ENCODE measurements at places on chromosomes 4 and X.

DNA sequence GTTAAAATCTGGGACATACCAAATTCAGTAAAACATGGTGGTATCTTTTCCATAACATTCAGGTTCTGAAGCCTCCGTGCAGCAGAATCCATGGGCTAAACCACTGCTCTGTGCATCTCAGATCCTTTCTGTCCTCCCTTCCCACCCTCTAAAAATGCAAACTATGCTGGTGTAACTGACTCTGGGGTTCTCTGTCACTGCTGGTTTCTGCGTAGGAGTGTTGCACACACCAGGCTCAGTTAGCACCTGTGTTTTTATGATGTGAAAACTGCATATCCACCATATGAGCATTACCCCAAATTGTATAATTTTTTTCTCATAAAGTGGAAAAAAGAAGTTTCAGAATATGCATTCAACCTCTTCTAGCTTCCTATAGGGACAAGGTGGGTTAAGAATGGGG lies 22.4 kb upstream of the IL21 start:
- no peak for DNase-seq

GRCh38 chr4:54400802-54401201 lies 171.7 kb downstream of the PDGFRA start:
- no peak for DNase-seq

GRCh38 chr4:87835743-87836142 lies 3.0 kb downstream of the MEPE start:
- no peak for DNase-seq

- no peak for DNase-seq
Measured at GRCh38 chrX:19347916-19348315, 4.2 kb downstream of the PDHA1 start.

GRCh38 chr4:112348488-112349158 lies 51.5 kb downstream of the ALPK1 start:
- no peak for DNase-seq

DNA sequence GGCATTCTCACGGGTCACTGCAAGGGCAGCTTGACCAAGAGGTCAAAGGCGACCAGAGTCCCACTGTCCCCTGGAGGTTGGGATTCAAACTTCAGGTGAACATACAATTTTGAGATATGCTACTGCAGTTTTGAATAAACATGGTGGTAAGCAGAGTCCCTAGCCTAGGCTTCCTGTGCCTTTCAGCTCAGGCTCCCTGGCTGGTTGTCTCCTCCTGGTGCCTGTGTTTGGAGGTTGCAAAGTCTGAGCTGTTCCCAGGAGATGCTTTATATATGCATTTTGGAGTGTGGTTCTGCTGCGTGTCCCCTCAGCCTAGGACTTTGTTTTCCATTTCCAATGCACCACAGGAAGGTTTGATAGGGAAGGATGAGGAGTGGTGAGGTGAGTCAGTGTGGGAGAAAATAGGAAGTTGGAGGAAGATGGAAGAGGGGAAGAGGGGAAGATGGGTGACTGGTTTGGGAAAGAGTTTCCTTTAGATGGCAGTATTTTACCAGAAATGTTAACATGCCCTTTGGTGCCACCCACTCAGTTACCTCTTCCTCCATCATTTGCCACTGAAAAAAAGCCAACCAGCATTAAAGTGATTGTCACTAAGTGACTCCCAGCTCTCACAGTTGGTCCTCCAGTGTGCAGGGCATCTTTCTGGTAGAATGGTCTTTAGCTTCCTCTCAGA lies 211.7 kb upstream of the AGTR2 start:
- DNase-seq, result no peak

DNA sequence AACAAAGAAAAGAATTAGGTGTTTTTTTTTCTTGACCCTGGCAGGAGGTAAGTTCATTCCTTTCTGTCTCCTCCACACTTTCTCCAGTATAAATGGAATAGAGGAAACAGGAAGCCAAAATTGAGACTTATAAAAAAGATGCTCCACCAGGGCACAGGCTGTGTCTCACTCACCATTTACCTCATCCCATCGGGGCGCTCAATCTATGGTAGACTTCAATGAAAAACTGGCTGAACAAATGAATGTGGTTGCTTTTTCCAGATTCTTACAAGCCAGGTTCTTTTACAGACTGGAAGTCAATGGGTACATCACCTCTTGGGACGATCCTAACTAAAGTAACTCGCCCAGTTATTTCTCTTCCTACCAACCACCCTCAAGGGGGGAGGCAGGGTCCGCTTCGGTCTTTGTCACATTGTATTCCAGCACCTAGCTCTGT lies 685 bp downstream of the COMMD8 start:
- DNase-seq, result no peak

- DNase-seq, result no peak
Measured at GRCh38 chrX:45697591-45697990, 496.9 kb upstream of the DIPK2B start.

DNA sequence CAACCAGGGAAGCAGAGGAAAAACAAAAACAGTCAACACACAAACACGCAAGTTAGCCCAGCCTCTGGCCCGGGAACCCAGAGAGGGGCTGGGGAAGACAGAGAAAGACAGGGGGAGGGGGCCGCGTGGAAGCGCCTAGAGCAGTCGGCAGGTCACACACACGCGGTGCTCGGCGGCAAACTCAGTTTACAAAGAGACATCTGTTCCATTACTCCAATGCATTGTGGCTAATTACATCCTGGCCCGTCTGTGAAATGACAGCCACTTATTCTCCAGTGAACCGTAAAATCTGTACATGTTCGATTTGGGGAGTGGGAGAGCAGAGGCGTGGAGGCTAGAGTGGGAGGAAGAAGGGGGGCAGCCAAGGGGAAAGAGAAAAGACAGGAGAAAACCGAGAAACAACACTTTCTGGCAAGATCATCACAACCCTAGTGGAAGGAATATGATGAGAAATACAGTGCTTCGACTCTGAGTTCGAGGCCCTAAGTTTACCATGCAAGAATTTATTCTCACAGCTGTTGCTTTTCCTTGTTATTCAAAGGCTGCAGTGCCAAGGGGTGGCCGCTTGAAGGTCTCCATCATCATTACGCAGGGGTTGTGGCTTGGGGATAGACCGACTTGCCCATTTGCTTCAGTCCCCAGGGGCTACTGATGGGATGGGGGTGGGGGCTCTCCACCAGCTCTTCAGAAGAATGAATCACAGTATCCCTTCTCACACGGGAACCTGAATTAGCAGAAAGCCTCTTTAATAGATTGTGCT lies 167.7 kb downstream of the MGST2 start:
- no peak for DNase-seq

DNA sequence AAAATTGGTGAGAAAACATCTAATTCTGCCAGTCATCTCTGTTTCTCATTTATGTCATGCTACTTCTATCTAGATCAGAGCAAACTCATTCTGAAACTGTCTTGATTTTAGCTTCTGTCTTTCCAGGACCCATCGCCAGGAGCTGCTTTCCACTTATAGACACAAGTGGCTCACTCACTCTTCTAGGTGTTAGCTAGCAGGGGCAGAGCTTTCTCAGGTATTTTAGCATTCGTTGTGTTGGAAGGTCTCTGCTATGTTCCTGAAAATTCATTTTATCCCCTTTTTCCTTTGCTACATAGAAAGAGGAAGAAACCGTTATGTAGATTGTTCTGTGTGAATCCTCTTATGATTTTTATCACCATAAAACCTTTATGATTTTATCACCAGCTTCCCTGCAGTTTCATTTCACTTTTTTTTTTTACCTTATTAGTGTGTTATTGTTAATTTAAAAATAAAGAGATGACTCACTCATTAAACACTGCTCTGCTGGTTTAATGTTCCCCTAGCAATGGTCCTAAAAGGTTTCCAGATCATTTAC lies 246.6 kb upstream of the AADAT start:
- DNase-seq, result no peak

DNA sequence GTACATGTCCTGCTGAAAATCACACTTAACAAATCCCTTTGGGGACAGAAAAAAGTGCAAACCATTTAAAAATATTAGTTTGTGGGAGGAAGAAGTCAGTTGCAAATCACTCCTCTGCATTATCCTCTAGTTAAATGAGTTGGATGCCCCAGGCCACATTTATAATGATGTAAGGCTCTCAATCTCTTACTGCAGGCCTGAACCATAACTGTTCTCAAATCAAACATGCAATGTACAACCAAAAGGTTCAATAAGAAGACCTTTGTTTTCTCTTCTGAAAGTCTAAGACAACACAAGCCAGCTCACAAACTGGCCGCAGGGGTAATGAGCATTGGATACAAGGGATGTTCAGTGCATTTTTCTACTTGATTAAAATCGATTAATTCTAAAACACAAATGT lies 39.7 kb downstream of the IGFBP7 start:
- DNase-seq, result no peak

- no peak for DNase-seq
Measured at GRCh38 chr4:42302348-42302747, 94.9 kb upstream of the SHISA3 start.

DNA sequence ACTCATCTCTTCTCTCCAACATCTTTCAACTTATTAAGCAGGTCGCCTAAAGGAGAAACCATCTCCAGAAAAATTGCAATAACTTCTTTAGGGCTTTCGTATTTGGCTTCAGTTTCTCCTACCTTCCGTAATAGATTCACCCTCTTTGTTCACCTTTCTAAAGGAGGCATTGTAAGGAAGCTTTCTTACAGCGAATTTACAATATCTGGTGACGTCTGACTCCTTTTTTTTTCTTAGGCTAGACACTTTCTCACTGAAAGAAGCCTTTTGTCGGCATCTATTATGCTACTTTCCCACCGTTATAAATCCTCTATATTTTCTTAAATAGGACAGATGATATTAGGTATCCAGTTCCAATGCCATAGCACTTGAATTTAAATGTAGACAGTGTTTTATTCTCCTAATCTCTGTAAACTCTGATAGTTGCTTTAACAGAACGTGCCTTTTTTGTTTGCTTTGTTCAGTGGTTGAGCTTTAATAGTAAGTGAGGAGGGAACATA lies 302.4 kb downstream of the IL1RAPL1 start:
- DNase-seq, result no peak

DNA sequence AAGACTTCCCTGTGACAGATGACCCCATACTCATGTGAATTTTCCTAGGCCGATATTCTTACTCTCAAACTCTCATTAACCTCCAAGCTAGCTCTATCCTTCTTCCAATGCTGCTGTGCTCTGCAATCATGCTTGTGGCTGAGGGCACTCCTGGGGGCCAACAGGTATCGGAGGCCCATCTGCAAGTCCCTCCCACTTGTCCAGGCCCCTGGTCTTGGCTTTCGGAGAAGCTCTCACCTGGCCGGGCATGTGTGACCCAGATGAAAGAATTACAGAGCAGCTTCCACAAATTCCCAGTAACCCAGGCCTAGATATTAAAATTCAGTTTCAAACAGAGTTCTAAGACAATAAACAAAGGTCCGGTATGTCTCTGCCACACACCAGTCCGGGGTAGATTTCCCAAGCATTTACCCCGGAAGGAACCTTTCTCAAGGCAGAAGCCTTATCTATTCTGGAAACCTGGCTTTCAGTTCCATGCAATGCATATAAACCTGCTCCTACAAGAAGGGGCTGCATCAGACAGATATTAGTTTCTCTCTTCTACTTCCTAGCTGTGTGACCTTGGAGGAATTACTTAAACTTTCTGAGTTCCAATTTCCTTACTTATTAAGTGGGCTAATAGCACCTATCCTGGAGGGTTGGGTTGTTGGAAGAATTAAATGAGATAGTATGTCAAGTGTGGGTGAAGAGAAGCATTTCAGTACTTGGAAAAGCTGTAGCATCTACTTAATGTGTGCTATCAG lies 270.8 kb downstream of the PTTG2 start:
- no peak for DNase-seq

GRCh38 chrX:131907488-131908314 lies 115.4 kb upstream of the STK26 start:
- no peak for DNase-seq

DNA sequence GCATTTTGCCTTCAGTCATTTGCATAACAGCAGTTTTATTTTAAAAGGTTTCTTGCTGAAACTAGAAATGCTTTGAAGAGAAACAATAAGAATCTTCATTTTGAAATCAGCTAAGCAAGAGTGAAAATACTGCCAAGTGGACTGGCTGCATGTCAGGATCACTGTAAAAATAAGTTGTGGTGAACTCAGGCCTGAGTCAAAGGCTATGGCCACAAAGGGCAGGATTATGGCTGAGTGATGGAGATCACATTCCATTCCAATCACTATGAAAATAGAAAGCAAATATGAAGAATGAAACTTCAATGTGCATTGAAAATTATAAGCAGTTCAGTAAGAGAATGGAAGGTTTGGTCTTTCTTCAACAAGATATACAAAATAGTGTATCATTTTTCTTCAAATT lies 224.5 kb downstream of the PCDH18 start:
- DNase-seq, result no peak

GRCh38 chrX:75673468-75673867 lies 111.6 kb downstream of the MAGEE2 start:
- DNase-seq, result no peak

- DNase-seq, result no peak
Measured at GRCh38 chrX:131970347-131970746, 52.8 kb upstream of the STK26 start.

- DNase-seq, result no peak
Measured at GRCh38 chr4:102610007-102610406, 108.8 kb downstream of the NFKB1 start.

DNA sequence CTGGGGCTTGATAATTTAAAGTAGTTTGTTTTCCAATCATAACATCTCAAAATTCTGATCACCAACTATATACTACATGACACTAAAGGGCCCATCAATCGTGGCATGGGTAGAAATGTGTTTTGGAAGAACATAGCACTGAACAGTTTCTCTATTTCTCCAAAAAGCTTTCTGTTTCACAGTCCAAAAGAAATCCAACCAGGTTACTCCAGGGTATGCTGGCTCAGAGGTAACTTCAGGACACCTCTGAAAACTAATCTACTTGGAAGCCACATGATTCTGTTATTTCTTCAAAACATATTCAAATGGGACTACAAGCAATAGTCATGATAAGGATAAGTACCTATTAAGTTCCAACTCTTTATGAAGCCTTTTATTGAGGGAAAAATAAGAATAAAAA lies 8.3 kb downstream of the PHKA1 start:
- DNase-seq, result no peak

DNA sequence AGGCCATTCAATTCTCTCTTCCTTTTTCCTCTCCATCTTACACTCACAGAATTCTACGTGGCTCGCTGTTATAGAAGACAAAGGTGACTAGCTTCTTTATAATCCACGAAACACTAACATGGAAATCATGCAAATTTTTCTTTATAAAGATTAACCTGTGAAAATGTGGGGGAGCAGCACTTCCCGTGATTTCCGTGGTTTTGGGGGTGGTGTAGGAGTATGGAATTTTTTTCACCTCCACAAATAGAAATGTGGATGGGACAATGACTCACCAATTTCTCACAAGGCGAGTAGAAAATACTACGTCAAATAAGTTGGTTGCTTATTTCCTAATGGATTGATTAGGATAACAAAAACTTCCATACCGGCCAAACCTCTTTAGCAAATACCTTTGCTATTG lies 719.2 kb upstream of the TENM3 start:
- DNase-seq, result no peak

DNA sequence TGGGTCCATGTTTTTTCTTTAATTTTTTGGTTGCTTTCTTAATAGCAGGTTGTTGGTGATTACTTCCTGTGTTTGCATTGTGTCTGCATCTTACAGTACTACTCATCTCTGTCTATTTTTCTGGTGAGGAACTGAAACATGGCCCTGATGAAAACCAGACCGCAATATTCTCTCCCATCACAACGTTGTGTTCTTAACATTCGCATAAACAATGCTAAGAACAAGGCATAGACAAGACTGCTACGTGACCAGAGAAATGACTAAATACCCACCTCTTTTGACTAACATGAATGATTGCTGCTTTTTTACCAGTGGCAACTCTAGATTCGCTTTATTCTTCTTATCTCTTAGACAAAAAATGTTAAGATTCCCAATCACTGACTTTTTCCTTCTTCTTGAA lies 179.1 kb downstream of the GC start:
- no peak for DNase-seq

GRCh38 chrX:6226596-6227452 lies 1.8 kb downstream of the NLGN4X start:
- no peak for DNase-seq
